Kidney (tissue), 22 donors: ENCODE measurements at places on chromosomes 3 and 15. TPM values are rescaled to one million over a fixed set of nuclear protein-coding genes. Genes with fewer than 3 reads are reported as not detected.

GRCh38 chr3:56918111-56918568 lies 116.4 kb upstream of the ARHGEF3 start:
- DNase-seq: no peak

- DNase-seq: peak; percentile 89
Measured at GRCh38 chr3:23865595-23866396, 51.0 kb downstream of the NKIRAS1 start.

DNA sequence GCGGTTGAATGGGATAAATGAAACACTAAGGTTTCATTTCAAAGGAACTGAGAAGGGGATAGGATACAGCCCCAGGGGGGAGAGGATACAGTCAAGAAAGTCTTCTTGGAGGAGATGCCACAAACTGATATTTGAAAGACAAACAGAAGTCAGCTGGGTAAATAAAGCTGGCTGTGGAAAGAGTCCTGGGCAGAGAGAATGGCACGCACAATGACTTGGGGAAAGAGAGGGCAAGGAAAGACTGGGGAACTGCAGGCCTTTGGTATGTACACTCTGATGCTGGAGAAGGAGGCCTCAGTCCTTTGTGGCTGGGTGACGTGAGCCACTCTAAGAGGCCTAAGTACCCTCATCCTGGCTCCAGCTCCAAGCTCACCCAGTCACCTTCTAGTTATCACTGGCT lies 45.2 kb upstream of the LMCD1 start:
- DNase-seq: no peak

- DNase-seq: peak; percentile 20
Measured at GRCh38 chr3:2392981-2393380, 294.3 kb downstream of the CNTN4 start.

GRCh38 chr3:8776406-8776805 lies 7.0 kb upstream of the OXTR start:
- no peak for DNase-seq

DNA sequence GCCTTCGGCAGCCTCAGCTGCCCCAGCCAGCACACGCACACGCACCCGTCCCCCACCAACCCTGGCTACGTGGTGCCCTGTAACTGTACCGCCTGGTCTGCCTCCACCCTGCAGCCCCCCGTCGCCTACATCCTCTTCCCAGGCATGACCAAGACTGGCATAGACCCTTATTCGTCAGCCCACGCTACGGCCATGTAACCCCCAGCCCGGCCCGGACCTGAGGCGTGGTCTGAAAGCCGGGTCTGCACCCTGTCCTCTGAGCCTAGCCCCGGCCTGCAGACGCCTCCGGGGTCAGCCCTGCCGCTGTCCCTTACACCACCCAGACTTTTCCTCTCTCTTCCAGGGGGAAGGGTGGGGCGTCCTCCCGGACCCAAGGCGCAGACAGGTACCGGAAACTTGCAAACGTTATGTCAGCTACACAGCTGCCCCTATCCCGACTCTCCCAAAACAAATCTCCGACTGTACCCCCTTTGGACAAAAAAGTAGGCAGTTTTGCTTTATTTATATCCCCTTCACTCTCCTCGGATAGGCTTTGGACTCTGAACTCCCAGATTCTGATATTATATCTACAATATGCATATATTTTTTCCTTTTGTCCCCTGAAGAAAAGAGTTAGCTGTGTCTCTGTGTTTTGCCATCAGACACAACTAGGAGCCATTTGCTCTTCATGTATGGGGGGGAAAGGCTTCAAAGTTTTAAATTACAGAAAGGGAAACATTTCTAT lies 1.4 kb downstream of the SOX14 start:
- no peak for DNase-seq

- no peak for DNase-seq
Measured at GRCh38 chr3:133248389-133248788, 151.5 kb upstream of the BFSP2 start.

- no peak for DNase-seq
Measured at GRCh38 chr3:37993067-37993455, 2.5 kb downstream of the VILL start.

DNA sequence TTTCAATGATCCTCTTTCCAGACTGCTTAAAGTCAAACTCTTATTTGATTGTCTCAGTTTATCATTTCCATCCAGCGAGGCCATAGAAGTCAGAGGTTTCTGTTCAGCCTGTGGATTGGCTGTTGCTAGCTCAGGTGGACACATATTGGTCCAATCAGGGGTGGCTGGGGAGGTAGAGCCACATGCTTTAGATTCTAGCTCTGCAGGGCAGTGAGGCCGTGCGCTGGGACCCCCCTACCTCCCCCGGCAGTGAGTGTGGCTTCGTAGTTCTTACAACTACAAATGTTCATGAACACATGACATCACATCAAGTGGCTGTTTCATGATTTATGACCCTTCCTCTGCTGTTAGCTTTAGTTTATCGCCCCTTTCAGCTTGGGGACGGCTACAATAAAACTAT lies 18.0 kb downstream of the APOD start:
- no peak for DNase-seq

GRCh38 chr3:33687406-33688010 lies 30.5 kb downstream of the CLASP2 start:
- DNase-seq: no peak

DNA sequence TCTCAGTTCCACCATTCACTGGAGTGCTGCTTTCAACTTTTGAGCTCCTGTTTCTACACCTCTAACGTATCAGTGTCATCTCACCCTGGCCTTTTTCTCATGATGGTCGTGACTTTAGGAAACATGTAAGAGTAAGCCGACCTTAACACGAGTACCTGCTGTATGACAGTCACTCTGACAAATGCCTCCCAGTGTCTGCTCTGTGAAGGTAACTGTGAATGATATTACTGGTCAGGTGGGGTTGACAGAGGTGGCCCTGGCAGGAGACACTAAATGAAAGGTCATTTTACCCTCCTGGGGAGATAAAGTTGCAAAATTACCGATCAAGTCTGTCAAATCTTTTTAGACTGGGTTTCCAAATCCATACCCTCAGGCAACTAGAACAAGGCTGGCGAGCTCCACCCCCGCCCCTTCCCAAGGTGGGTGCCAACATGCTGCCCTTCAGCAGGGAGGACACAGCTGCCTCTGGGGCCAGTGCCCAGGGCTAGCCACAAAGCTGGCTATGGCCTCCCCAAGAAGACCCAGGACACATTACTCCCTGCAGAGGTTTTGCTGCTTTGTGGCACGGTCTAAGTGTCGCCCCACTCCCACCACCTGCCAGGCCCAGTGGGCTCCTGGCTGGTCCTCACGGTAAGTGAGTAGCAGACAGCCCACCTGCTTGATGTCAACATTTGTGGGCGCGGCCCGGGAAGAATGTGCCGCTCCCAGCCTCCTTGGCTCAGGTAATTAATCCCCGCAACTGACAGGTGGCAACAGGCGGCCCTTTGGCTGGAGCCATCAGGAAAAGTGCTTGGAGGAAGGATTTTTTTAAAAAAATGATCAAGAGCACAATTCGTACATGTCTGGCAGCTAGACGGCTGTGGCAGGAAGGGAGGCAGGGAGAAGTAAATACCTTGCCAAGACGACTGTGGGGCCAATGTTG lies 211.8 kb downstream of the TP63 start:
- DNase-seq: peak; percentile 21

GRCh38 chr3:171286580-171287249 lies 173.5 kb downstream of the TNIK start:
- DNase-seq: no peak

DNA sequence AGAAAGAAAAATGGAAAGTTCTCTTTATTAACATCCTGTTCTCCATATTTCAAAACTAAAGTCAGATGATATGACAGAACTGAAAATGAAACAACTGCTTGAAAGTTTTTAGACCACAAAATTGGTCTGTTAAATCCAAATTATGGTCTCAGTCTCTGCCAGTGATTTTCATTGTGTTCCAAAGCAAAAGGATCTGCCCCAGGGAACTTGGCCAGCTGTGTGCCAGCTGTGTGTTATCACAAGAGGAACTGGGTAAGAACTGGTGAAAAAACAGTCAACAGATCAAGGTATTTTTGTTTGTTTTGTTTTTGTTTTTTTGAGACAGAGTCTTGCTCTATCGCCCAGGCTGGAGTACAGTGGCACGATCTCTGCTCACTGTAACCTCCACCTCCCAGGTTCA lies 323.3 kb downstream of the CTNNB1 start:
- no peak for DNase-seq

GRCh38 chr15:81060907-81061306 lies 60.2 kb downstream of the TLNRD1 start:
- no peak for DNase-seq

DNA sequence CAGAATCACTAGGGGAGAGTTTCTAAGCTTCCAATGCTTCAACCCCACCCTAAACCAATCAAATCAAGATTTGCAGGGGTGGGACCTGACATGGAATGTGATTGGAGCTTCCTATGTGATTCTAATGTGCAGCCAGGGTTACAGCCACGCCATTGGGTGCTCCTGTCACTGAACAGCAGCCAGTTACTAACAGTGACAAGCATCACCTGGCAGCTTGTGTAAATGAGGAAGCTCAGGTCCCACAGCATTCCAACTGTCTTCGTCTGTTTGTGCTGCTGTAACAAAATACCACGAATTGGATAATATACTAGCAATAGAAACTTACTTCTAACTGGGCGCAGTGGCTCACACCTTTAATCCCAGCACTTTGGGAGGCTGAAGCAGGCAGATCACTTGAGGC lies 294.9 kb downstream of the SHQ1 start:
- no peak for DNase-seq

GRCh38 chr3:152398495-152398894 lies 129.8 kb downstream of the MBNL1 start:
- DNase-seq: no peak

DNA sequence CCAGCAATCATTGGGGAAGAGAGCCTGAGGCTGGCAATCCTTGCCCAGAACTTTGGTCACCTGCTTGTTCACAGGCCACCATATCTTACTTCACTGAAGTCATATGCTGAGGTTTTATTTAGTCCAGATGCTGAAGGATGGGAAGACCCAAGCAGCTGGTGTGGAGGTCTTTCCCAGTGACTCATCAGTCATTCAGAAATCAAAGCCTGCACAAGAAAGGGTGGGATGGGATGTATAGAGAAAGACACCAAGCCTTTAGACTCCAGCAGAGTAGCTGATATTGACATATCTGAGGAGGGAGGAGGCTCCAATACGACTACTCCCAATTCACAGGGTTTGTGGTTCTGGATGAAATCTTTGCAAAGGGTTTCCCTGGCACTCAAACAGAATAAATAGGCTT lies 13.0 kb upstream of the PHLDB2 start:
- no peak for DNase-seq

GRCh38 chr3:116741467-116741866 lies 31.9 kb downstream of the TUSC7 start:
- no peak for DNase-seq

GRCh38 chr3:36919439-36920160 lies 25.3 kb downstream of the TRANK1 start:
- no peak for DNase-seq

- DNase-seq: no peak
Measured at GRCh38 chr3:1207904-1208303, 115.1 kb downstream of the CNTN6 start.

- peak; percentile 91 for DNase-seq
Measured at GRCh38 chr3:129305592-129306091, 27.0 kb downstream of the HMCES start.

- no peak for DNase-seq
Measured at GRCh38 chr15:65201918-65202317, 9.4 kb downstream of the CILP start.

- peak; percentile 65 for DNase-seq
Measured at GRCh38 chr3:13011573-13012220, 61.5 kb downstream of the IQSEC1 start.

- no peak for DNase-seq
Measured at GRCh38 chr3:71035886-71036285, 547.6 kb downstream of the FOXP1 start.

GRCh38 chr3:112555535-112556170 lies 6.1 kb downstream of the ATG3 start:
- no peak for DNase-seq

GRCh38 chr3:138653567-138653966 lies 45.0 kb downstream of the FAIM start:
- DNase-seq: no peak

The DNAH12 gene
- polyA plus RNA-seq: not detected

The HHATL gene
- not detected for polyA plus RNA-seq

The SPG21 gene
- polyA plus RNA-seq: 115 TPM

The HRH1 gene
- polyA plus RNA-seq: 1.9 TPM

The CHMP2B gene
- 31.7 TPM for polyA plus RNA-seq

The MAP1A gene
- 2.7 TPM for polyA plus RNA-seq

The CALML4 gene
- 54.7 TPM for polyA plus RNA-seq

The RHCG gene
- polyA plus RNA-seq: 373 TPM

The FAM107A gene
- polyA plus RNA-seq: 52.5 TPM
